Peyer's patch (tissue), 4 donors: ENCODE measurements at places on chromosomes 12 and 14. TPM values are rescaled to one million over a fixed set of nuclear protein-coding genes. Genes with fewer than 3 reads are reported as not detected.

The TMEM132D gene
- 0.47 TPM for total RNA-seq

DNA sequence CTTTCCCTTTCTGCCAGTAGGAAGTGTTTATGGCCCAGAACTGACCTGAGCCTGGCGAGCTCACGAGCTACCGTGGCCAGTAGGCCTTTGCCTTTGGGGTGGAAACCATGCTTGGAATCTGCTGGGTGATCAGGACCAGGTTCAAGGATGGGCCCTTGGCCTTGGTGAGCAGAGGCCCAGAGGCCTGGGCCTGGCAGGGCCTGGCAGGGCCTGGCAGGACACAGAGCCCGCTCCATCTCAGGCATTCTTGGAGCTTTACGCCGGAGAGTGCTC is 184.8 kb upstream of the RTL1 start:
- no peak overlapping the region for H3K27ac ChIP-seq
- H3K4me1 ChIP-seq, result no peaks in the 10 kb centered on the region
- H3K27me3 ChIP-seq, result no peaks in the 10 kb centered on the region
- no peak for DNase-seq
- no peaks in the 10 kb centered on the region for H3K36me3 ChIP-seq
- no peak overlapping the region for H3K4me3 ChIP-seq

The STAC3 gene
- 1.9 TPM for total RNA-seq

The RNASE3 gene
- not detected for total RNA-seq

DNA sequence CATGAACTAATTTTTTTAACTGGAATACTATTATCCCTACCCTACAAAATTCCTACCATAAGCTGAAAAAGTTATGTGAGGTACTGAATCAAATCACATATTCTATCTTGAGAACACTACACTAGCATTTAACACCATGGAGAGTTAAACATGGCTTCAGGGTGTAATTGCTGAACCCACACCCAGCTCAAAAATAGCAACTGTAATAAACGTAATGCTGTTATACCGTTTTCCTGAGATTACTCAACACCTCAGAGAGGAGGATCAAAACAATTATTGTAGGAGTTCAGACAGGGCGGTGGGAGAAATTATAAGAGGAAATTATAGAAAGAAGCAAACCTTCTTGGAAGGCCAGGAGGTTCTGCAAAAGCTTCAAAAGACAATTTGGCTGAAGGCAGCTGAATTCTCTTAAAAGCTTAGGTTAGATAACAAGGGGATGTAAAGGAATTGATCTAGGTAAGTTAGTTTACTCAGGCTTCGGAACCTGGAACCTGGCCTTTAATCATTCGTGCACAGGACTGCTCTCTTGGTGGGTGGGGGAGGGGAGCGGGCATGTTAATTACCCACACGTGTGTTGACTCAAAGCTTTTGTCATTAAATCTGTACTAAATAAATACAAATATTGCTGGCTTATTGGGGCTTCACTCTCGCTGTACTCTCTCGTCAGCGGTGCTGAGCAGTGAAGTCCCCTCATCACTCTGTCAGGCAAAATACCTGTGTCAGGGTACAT is 12.1 kb upstream of the IPO8 start:
- H3K27me3 ChIP-seq, result no peaks in the 10 kb centered on the region
- H3K36me3 ChIP-seq, result no peaks in the 10 kb centered on the region
- H3K4me3 ChIP-seq, result no peak overlapping the region
- DNase-seq, result no peak

DNA sequence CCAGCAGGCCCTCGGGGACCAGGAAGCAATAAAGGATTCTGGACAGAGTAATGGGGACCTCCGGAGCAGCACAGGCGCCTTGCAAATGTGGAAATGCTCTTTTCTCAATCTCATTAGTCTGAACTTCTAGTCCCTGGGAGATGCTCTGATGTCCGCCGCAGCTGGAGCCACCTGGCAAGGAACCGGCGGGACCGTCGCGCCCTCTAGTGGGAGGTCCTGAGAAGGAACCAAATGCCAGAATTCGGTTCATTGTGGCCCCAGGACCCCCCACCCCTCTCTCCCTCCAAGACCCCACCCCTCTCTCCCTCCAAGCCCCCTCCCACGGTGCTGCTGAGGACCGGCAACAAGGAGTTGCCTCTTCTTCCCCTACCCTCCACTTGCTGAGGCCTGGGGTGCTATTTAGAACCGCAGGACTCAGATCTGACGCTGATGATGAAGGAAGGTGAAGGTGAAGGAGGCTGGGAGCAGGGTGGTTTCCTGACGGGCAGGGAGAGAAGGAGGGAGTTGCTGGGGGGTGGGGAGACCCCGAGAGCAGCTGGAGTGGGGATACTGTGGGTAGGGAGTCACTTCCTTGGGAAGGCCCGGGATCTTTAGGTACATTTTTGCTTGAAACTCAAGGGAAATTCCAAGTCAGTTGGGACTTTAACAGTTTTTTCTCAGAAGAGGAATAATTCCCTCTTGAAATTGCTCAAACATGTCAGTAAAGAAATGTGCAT is 42.5 kb downstream of the SMIM41 start:
- H3K27me3 ChIP-seq, result no peaks in the 10 kb centered on the region
- peaks cover 14% of the 10 kb centered on the region for H3K4me1 ChIP-seq
- DNase-seq, result peak; percentile 64
- H3K36me3 ChIP-seq, result no peaks in the 10 kb centered on the region
- H3K4me3 ChIP-seq, result no peak overlapping the region

DNA sequence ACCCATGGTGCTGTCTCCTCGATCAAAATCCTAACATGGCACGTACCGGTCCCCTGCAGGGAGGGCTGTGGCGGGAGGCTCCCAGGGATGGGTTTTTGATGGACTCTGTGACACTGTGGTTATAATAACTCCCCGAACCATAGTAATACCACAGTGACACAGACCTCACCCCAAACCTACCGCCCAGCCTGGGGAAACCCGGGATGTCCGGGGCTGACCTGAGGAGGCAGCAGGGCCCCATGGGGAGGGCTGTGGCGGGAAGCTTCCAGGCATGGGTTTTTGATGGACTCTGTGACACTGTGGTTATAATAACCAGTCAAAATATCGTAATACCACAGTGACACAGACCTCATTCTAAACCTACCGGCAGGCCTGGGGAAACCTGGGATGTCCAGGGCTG is 378.0 kb downstream of the TMEM121 start:
- H3K27ac ChIP-seq, result no peak overlapping the region
- H3K36me3 ChIP-seq, result no peaks in the 10 kb centered on the region
- H3K4me1 ChIP-seq, result no peaks in the 10 kb centered on the region

The EIF2S3B gene
- total RNA-seq, result 1.7 TPM

GRCh38 chr14:100341301-100342031 is 18.3 kb downstream of the SLC25A47 start:
- no peak for DNase-seq
- H3K27me3 ChIP-seq, result no peaks in the 10 kb centered on the region
- no peak overlapping the region for H3K4me3 ChIP-seq
- no peaks in the 10 kb centered on the region for H3K36me3 ChIP-seq

DNA sequence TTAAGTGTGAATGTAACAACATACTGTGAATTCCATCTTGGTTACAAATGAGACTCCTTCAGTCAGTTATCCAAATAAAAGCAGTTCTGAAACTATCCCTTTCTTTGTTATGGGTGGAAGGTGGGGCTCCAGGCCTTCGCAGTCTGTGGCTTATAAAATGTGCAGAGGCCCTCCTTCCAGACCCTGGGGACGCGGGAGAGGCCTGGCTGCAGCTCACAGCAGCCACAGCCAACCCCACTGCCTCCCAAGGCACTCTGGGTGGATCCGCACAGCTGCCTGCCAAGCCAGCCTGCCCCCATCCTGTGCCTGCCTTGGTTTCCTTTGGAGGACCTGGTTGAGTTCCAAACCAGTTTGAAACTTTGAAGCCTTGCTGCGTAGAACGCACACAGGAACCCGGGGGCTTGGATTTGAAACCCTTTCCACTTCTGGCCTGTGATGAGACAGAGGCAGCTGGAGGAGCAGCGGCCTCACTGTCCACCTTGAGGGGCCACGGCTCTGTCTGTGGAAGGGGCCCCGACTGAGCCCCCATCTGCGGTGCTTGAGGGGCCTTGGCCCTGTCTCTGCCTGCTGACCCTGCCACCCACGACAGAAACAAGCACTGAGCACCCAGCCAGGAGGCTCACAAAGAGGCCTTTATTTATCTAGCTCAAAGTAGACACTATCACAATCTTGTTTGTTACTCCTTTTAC is 30.4 kb downstream of the CCNK start:
- H3K4me1 ChIP-seq, result no peaks in the 10 kb centered on the region
- no peak overlapping the region for H3K27ac ChIP-seq
- no peaks in the 10 kb centered on the region for H3K36me3 ChIP-seq
- H3K27me3 ChIP-seq, result no peaks in the 10 kb centered on the region
- no peak for DNase-seq
- no peak overlapping the region for H3K4me3 ChIP-seq

- H3K27me3 ChIP-seq, result no peaks in the 10 kb centered on the region
- no peaks in the 10 kb centered on the region for H3K36me3 ChIP-seq
- no peak overlapping the region for H3K27ac ChIP-seq
Observed at GRCh38 chr14:85483037-85483436, 46.9 kb upstream of the FLRT2 start.

- no peak overlapping the region for H3K4me3 ChIP-seq
- H3K27ac ChIP-seq, result no peak overlapping the region
- H3K27me3 ChIP-seq, result no peaks in the 10 kb centered on the region
- no peaks in the 10 kb centered on the region for H3K36me3 ChIP-seq
- no peak for DNase-seq
- H3K4me1 ChIP-seq, result no peaks in the 10 kb centered on the region
Observed at GRCh38 chr12:66059666-66060065, 70.9 kb downstream of the LLPH start.

The TAS2R31 gene
- total RNA-seq, result 13.2 TPM

The TUNAR gene
- not detected for total RNA-seq

The SLC39A9 gene
- total RNA-seq, result 30.5 TPM
